ENCODE measurements at places on chromosomes 2 and 18.

DNA sequence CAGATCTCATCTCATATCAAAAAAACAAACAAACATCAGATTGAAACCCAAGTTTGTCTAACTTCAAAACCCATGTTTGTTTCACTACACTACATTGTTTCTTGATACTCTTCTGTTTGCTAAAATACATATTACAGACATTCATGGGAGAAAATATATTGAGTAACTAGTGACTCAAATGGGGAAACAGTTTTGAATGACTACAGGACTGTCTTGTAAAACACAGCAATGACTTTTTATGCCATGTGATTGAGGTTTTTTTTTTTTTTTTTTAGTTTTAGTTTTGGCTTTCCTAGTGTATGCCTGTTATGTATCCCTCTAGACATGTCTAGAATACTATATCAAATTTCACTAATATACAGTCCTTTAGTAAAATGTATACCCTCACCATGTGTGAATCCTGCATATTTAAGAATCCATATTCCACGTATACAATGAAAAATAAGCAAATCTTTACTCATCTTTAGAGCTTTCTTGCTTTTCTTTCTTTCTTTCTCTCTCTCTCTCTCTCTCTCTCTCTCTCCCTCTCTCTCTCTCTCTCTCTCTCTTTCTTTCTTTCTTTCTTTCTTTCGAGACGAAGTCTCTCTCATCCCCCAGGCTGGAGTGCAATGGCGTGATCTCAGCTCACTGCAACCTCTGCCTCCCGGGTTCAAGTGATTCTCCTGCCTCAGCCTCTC lies 46.6 kb upstream of the SERTAD2 start:
- no peak for DNase-seq

GRCh38 chr2:223541546-223541945 lies 60.6 kb downstream of the SCG2 start:
- DNase-seq: no peak

DNA sequence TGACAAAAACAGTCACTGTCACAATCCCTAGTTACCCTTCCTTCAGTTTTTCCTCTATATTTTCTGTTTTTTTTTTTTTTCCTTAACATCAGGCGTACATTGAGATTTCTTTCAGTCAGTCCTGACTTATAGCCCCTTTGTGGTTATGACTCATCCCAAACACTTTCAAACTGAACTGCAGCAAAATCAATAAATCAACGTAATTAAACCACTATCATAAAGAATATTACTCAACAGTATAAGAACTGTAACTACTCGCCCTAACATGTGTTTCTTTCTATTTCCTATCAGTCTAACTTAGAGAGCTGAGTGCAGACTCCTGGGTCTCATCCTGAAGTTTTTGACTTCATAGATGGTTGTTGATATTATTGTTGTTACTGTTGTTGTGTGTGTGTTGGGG lies 523.5 kb downstream of the LRRTM4 start:
- peak; percentile 3 for DNase-seq

- DNase-seq: peak; percentile 79
These were observed 46.4 kb upstream of the SPP2 start for GRCh38 chr2:234003972-234004617.

- no peak for DNase-seq
These were observed 17.0 kb upstream of the C1QL2 start for GRCh38 chr2:119175517-119175916.

DNA sequence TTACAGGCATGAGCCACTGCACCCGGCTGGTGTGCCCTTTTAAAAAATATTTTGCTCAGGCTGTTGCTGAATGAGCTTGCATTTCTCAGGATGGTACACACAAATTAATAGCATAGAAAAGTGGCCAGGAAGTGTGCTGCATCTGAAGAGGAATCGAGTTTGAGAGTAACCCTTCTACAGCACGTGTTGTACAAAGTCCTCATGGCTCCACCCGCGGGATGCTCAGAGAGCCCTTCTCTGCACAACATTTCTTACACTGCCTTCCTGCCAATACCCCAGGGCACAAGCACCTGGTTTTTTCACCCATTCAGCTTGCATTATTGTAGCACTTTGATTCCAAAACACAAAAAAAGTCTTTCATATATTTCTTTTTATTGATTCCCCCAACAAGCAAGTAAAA lies 90.1 kb upstream of the NEDD4L start:
- DNase-seq: no peak

DNA sequence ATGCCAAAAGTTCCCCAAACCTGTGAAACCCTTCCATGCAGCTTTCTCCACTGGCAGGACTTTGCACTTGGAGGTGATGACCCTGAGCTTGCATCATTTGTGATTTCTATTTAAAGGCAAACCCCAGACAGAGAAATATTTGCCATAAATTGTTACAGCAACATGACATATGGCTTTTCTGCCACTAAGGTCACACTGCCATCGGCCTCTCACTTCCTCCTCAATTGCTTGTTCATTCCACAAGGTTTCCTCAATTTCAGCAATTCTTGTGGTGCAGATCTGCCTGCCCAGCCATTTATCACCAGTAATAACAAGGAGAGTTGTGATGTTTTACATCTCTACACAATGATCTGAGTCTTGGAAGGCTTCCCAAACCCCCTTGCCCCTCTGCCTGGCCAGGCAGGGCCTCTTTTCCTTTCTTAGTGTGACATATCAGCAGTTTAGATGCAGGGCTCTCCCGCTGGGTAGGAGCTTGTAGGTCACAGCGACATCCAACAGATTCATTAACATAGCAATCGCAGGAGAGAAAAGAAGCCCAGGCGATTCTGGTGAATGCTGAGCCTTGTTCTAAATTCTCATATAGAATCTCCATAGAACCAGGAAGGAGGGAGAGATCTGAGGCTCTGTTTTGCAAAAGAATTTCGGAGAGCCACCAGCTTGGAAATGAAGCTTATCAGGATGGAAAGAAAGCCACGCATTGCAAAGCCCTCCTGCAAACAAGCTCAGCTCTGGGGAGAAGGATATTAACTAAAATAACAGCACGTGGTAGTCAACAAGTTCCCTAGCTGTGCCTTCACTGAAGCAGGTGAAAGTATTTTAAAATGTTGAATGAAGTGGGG lies 46.7 kb upstream of the ITGA6 start:
- no peak for DNase-seq

DNA sequence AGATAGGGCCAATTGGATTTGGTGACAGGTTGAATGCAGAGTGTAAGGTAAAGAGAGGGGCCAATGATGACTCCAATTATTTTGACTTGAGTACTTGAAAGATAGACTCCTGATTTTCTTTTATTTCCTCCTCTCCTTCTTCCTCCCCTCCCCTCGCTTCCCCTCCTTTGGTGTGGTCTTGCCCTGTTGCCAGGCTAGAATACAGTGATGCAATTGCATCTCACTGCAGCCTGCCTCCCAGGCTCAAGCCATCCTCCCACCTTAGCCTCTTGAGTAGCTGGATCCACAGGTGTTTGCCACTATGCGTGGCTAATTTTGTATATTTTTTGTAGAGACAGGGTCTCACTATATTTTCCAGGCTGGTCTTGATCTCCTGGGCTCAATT lies 2.3 kb downstream of the DGUOK start:
- no peak for DNase-seq

DNA sequence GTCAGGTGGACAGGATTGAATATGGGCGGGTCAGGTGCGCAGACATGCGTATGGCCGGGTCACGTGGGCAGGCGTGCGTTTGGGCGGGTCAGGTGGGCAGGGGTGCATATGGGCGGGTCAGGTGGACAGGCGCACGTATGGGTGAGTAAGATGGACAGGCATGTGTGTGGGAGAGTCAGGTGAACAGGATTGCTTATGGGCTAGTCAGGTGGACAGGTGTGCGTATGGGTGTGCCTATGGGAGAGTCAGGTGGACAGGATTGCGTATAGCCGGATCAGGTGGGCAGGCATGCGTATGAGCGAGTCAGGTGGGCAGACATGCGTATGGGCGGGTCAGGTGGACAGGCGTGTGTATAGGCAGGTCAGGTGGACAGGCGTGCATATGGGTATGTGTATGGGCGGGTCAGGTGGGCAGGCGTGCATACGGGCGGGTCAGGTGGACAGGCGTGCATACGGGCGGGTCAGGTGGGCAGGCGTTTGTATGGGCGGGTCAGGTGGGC lies 30.3 kb upstream of the KLF11 start:
- DNase-seq: no peak

- no peak for DNase-seq
These were observed 93.5 kb downstream of the GALNT3 start for GRCh38 chr2:165700531-165700930.

DNA sequence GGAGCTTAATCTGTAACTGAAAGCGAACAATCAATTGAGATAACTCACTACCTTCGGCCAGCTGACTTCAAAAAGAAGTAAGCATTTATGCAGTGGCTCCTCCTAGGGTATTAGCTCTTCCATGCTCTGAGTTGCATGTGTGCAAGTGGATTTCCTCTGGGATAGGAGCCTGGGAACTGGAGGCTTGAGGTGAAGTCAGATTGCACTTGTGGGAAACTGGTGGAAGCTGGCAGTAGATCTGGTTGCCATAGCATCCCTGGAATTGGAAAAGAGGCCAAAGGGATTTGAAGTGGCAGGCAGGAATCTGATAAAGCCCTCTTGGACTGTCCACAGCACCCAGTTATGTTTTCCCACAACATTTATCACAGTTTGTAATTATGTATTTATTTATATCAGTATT lies 50.6 kb upstream of the FMNL2 start:
- DNase-seq: no peak

- DNase-seq: no peak
These were observed 245.6 kb downstream of the CDH20 start for GRCh38 chr18:61578846-61579245.

DNA sequence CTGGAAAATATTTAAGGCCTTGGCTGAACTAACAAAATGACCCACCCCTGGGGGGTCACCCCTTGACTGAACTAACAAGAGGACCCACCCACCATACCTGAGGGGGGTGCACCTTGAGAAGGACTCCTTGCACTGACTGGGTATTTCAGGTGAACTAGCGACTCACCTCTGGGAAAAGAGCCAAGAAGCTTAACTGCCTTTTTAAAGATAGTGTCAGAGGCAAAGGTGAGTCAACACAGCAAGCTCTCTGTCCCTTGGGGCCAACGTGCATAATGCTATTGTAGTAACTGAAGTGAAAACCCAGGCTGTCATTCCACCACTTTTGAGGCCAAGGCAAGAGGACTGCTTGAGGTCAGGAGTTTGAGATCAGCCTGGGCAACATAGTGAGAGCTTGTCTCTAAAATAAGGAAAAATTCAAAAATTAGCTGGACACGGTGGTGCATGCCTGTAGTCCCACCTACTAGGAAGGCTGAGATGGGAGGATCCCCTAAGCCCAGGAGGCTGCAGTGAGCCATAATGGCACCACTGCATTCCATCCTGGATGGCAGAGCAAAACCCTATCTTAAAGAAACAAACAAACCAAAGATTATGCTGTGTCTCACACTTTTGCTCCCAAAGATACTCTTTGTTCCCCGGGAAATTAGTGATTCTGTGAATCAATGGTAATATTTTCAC lies 36.4 kb upstream of the ZCCHC2 start:
- no peak for DNase-seq

GRCh38 chr2:217146956-217147355 lies 287.1 kb upstream of the TNP1 start:
- no peak for DNase-seq

- no peak for DNase-seq
These were observed 23.5 kb downstream of the ITSN2 start for GRCh38 chr2:24336811-24337210.

GRCh38 chr18:23442958-23443357 lies 10.1 kb upstream of the RIOK3 start:
- no peak for DNase-seq

DNA sequence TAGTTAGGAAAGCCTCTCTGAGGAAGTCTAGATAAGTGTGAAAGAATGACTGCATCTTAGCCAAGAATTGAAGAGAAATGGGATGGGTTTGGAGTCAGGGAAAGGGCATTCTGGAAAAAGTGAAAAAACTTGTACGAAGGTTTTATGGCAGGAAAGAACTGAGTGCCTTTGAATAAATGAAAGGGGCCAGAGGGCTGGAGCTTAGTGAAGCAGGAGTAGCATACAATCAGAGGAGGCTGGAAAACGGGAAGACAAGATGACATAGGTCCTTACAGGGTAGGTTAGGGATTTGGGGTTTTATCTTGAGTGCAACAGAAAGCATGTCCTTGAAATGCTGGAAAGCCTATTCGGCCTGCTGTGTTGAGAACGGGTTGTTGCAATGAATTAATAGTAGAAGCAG lies 152.6 kb upstream of the RND3 start:
- no peak for DNase-seq

GRCh38 chr2:199405241-199405640 lies 52.5 kb downstream of the SATB2 start:
- peak; percentile 5 for DNase-seq

DNA sequence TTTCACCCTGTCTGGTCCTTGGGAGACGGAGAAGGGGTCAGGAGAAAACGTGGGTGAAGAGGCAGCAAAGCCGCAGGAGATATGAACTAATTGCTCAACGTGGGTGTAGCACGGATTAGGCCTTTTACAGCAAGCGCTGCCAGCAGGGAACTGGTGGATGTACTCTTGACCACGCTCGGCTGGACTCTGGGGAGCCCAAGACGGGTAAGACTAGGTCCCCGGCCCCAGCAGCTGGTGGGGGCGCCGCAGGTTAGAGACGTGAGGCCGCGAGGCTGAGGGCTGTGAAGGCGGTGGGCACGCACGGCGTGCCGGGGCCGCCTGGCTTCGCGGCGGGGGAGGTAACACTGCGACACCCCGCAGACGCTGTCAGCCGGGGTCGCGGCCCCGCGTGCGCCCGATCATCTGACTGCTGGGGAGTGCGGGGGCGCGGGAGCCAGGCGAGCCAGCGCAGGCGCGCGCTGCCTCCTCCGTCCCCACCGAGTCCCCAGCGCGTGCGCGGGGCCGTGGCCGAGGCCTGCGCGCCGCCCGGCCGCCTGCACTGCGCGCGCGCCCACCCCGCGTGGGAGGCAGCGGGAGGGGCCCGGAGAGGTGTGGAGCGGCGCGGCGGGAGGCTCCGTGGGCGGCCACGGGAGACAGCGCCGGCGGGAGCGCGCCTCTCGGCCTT lies at the start of gene CLIP4:
Gene CLIP4 (plus strand): TSS at position 470 of the 664 bp plus-strand sequence. CDS start 5,974 bp downstream, outside the sequence.
- DNase-seq: peak; percentile 51

DNA sequence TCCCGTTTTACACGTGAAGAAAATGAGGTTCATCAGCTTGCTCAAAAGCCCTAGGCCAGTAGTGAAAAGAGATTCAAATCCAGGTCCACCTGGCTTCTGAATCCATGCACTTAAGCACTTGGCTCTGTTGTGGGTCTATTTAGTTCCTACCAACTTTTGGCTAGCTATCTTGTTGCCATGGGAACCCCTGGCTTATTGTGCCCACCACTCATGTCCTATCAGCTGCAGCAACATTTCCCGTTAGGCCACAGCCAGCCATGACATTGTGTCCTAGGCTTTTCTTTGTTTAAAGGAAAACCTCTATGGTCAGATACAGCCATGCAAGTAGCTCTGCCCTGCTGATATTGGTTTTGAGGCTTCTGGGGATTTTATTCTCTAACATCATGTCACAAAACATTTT lies 49.8 kb downstream of the PLEK start:
- DNase-seq: no peak

GRCh38 chr2:46769809-46770208 lies 145.8 kb downstream of the MCFD2 start:
- no peak for DNase-seq

GRCh38 chr2:212145121-212145520 lies 393.5 kb downstream of the ERBB4 start:
- no peak for DNase-seq

- DNase-seq: no peak
These were observed 187.6 kb downstream of the PTPRM start for GRCh38 chr18:7754725-7755181.
